Iris pigment epithelial cell (primary cell): ENCODE measurements at places on chromosomes 5 and 9.

GRCh38 chr5:178786859-178787499, 56.5 kb upstream of the ZNF354A start:
- DNase-seq, result peak; percentile 82

DNA sequence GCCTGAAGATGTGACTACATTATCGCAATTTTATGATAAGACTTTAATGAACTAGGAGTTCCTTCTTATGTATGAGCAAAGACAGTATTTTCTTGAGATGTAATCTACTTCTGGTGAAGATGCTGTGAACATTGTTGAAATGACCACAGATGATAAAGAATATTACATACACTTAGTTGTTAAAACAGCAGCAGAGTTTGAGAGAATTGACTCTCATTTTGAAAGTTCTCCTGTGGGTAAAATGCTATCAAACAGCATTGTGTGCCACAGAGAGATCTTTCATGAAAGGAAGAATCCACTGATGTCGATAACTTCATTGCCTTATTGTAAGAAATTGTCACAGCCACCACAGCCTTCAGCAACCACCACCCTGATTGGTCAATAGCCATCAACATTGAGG, 8.0 kb downstream of the FAM151B start:
- no peak for DNase-seq

DNA sequence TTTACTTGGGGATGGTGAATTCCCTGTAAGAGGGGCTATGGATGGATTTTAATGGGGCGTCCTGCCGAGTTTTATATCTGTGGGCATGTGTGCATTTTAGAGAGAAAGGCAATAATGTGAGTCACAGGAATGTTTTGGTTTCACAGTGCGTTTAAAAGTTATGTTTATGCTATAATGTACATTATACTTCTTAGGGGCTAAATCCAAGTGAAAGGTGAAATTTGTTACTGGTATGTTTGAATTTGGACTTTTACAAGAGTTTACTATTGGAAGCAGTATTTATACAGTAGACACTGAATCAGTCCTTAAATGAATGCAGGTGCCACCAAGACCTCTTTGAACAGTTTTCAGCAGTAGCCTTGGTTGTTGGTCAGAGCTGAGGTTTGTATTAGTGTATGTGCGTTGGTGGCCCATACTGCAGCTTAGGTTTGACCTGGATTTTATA, 5.6 kb downstream of the JMY start:
- DNase-seq, result no peak

- DNase-seq, result no peak
Observed at GRCh38 chr9:86134361-86134760, 35.0 kb upstream of the GOLM1 start.

- no peak for DNase-seq
Observed at GRCh38 chr5:178067755-178068154, 45.6 kb upstream of the N4BP3 start.

- DNase-seq, result no peak
Observed at GRCh38 chr5:169637085-169637548, at the start of gene DOCK2. Gene DOCK2 (plus strand): TSS chr5:169637275. CDS start chr5:169637327, 52 bp downstream.

- no peak for DNase-seq
Observed at GRCh38 chr5:81225463-81225862, 7.7 kb upstream of the CKMT2 start.

DNA sequence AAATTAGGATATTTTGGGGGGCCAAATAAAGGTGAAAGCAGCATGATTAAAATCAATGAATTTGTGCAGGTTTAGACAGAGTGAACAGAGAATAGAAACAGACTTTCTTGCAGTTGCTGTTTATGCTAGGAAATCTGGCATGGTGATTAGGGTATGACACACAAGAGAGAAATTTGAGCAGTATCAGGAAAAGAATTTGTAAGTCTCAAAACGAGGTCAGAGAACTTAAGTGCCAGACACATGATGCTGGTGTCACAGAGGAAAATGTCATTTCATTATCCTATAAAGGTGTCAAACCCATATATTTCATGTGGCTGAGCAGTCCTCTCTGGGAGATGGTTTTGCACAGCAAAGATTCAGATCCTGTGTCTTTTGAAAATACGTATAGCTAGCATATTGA, 15.7 kb downstream of the LVRN start:
- DNase-seq, result peak; percentile 90

DNA sequence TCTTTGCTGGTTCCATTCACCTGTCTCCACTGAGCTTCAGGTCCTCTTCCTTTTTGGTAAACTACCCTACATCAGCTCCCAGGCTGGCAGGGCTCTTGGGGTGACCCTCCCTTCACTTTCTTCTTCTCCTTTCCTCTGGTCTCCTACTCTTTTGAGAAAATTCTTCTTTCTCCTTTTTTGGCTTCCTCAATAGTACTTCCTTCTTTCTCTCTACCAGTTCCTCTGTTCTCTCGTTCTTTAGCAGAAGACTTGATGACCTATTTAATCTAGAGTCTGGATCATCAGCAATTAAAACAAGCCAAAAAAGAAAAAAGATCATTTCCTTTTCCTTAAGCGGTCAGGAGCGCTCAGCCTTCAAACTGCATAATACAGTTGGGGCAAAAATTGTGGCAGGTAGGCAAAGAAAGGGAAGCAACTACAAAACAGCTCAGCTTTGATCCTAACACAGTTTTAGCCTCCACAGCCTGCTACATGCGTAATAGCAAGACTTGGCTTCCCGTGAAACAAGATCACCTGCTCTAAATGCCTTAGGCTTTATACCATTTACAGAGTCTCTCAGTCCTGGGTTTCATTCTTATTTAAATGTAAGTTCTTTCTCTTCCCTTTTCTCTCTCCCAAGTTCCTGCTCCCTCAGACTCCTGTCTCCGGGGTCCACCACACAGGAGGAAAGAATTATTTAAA, 14.0 kb upstream of the GSN start:
- DNase-seq, result no peak
